ENCODE measurements at places on chromosomes 3 and 15.

- DNase-seq = no peak
Measured at GRCh38 chr3:118480101-118480860, 554.4 kb downstream of the IGSF11 start.

GRCh38 chr3:156160647-156161046 lies 40.3 kb downstream of the KCNAB1 start:
- DNase-seq = no peak

DNA sequence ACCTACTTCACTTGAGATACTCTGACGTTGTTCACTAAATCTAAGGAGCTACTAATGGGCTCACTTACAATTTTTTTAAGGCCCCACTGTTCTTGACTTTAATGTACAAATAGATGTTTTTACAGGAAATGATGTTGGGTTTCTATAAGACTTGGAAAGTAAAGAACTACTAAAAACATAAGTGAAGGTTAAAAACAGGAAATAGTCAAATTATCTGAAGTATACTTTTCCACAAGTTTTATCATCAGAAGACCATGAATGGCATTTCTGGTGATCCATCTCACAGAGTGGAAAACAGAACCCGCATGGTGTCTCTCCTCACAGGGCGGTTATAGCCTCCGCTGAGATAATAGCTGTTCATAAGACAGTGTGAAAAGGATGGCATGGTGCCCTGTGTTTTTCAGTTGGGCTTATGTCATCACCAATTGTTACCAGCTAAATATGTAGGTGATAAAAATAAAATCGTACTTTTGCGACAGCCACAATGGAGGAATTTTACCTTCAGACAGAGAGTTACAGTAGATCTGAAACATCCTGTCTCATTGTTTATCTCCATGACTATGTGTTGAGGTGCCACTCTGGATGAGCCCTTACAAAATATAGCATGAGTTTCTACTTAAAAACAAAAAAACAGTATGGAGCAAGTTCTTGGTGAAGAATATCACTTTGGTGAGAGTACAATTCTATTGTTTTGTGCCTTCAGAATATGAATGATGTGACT lies 462.4 kb downstream of the RAP2B start:
- DNase-seq = no peak

DNA sequence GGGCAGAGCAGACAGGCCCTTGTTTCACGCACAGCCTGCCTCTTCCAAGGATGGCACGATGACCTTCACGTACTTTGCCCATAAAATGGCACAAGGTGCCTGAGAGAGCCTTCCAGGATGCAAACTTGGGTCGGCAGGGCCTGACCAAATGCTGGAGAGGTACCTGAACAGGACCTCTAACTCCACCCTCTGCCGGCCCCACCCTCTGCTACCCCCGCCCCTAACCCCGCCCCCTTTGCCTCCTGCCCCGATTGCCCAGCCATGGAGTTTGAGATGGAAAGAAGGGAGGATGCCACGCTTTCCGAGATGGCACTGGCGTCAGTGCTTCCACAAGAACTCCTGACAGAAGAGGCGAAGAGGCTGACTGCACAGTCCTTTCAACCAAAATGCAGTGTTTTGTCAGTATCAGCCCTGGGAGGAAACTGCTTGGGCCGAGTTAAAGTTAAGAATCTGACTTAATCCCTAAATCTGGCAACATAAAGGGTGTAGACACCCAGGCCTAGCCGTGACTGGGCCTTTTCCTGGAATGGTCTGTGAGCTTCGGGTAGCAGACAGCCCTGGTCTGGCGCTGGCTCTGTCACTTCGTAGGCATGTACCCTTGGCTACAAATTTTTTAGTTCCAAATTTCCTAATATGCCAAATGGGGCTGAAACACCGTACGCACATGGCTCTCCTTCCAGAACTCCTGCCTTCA lies 230.3 kb upstream of the RGMA start:
- no peak for DNase-seq

DNA sequence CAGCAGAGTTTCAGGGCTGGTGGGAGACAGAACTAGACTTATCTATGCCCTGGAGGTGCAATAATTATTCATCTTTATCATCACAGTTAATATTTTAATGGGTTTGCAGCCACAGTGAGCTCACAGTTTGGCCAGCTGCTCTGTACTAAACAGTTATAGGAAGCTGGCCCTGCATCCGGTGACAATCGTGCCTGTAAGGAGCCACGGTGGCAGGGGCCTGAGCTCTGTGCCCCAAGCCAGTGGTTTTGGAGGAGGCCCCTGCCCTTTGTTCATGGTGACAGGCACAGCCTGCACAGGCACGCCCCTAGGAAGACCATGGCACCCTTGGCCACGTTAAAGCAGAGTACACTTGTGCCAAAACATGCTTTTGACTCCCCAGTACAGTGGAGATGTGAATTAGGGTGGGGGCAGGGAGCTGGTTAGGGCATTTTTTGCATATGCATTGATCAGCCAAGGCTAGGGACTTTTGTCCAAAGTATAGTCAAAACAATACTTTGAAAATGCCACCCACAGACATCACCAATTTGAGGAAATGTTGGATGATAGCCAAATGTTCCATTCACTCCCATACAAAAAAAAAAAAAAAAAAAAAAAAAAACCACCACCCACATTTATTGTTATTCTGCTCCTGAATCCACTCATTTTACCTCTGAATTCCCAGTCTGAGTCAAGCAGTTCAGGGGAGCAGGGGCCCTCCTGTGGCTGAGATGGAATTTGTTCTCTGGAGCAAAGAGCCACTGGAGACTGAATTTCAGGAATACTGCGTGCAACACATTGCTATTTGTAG lies 3.4 kb upstream of the RFTN1 start:
- DNase-seq = peak; percentile 83

DNA sequence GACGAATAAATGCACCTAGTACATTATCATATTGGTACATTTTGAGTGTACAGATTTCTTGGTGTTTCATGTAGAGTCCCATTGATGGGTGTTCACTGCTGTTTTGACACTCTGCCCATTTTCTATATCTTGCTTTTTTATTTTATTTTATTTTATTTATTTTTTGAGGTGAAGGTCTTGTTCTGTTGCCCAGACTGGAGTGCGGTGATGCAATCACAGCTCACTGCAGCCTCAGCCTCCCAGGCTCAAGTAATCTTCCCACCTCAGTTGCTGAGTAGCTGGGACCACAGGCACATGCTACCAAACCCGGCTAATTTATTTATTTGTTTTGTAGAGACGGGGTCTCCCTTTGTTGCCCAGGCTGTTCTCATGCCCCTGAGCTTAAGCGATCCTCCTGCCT lies 44.2 kb downstream of the DNAJC13 start:
- peak; percentile 8 for DNase-seq

GRCh38 chr15:27486051-27486450 lies 515.1 kb downstream of the GABRG3 start:
- DNase-seq = no peak

- DNase-seq = no peak
Measured at GRCh38 chr3:8854656-8855055, 85.2 kb upstream of the OXTR start.

DNA sequence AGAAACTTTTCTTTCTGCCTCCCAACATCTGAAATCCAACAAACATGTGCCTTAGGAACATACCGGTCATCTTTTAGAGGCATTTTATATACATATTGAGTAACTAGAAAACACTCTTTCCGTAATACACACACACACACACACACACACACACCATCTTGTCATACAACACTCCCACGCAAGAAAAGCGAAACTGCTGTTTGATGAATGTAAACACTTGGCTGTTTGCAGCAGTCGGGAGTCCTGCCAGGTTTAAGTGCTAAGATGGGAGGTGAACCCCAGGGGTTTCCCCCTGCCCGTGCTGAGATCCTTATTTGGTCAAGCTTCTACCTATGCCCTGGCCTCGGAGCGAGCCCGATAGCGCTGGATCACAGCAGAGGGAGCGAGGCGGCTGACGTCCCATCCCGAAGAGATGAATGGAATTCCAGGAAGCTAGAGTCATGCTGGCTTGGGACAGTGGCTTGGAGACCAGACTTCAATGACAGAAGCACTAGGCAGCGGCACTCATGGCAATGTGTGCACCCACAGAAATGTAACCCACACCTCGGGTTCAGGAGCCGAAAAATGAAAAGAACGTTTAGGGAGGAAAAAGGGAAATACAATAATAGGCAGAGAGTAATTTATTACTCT lies 1.3 kb upstream of the THBS1 start:
- peak; percentile 98 for DNase-seq

- no peak for DNase-seq
Measured at GRCh38 chr3:167920747-167921146, 175.0 kb downstream of the GOLIM4 start.

GRCh38 chr15:78715930-78716329 lies 74.9 kb upstream of the CHRNB4 start:
- peak; percentile 49 for DNase-seq

DNA sequence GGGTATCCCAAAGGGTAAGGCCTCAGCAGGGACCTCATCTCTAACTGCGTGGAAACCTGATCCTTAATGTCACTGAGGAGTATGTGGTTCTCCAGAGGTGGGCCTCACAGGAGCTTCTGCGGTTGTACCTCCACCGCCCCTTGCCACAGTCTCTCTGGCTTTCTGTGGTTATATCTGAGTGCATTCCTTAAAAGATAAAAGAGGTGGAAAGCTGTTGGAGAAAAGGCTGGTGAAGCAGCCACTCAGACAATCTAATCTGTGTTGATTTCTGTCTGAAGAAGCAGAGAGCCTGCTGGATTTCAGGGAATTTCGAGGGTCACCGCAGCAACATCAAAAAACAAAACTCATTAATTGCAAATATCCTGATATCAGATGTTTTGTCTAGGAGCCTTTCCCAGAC lies 51.4 kb downstream of the SEMA6D start:
- no peak for DNase-seq

GRCh38 chr3:184289426-184289938 lies 9.6 kb upstream of the PSMD2 start:
- DNase-seq = peak; percentile 63

DNA sequence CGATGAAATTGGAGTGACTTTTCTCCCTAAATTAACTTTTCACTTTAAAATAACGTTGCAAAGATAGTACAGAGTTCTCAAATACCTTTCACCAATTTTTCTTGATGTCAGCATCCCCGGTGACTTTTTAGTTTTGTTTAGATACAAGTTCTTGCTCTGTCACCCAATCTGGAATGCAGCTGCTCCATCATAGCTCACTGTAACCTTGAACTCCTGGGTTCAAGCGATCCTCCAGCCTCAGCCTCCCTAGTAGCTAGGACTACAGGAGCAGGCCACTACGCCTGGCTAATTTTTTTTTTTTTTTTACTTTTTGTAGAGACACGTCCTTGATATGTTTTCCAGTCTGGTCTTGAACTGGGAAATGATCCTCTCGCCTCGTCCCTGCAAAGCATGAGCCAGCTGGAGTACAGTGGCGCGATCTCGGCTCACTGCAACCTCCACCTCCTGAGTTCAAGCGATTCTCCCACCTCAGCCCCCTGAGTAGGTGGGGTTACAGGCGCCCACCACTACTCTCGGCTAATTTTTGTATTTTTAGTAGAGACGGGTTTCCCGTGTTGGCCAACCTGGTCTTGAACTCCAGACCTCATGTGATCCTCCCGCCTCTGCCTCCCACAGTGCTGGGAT lies 747 bp downstream of the NSUN3 start:
- no peak for DNase-seq

GRCh38 chr3:186571644-186572013 lies 1.1 kb downstream of the DNAJB11 start:
- no peak for DNase-seq

DNA sequence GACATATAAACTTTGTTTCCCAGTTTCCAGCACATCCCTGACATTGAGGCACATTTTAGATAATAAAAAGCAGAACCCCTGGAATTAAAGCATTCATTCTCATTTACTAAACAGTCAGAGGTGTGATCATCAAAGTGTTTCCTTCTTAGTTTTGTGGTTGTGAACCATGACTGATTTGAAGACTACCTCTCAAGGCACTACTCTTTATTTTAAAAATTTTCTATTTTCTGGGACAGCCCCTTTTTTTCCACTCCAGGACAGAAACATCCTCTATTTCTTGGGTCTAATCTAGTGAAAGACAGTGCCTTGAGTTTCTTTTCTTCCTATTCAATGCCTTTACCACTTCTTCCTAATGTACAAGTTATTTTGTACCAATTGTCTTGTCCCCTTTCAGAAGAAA lies 5.2 kb downstream of the SST start:
- no peak for DNase-seq

- peak; percentile 46 for DNase-seq
Measured at GRCh38 chr15:29139540-29140459, 129.8 kb downstream of the NSMCE3 start.

GRCh38 chr3:148681080-148681479 lies 16.6 kb upstream of the AGTR1 start:
- no peak for DNase-seq

DNA sequence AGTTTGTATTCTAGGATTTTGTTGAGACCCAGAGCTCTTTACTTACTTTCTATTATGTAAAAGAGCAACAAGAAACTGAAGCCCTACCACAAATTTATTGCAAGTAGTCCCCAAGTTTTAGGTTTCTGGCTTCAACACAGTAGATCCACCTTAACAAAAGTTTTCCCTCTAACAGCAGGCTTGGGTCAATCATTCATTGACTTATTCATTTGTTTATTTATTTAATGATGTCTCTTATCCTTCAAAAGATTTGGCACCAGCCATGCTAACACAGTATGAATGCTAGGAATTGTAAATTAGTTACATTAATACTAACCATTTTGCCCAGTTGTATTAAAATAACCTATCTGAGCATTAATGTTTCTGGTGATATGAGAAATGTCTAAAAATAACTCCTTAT lies 88.6 kb downstream of the IQCH start:
- no peak for DNase-seq

- peak; percentile 70 for DNase-seq
Measured at GRCh38 chr3:79018671-79019136, 749.1 kb downstream of the ROBO1 start.

DNA sequence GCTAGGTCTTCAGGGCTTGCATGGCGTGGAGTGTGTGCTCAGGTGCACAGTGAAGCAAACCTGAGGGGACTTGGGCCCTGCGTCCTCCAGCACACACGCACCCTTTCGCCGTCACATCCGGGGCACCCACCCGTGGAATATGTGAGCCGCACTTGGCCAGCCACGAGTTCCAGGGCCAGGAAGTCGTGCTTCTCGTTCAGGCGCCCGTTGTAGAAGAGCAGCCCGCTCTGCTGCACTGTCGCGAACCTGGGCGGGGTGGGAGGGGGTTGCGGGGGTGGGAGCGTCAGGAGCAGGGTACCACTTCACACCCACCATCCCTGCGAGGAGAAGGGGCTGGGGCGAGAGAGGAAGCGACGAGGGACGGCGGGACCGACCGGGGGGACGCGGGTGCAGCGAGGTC lies 7.1 kb downstream of the CELSR3 start:
- no peak for DNase-seq
